Activated gamma-delta T cell treated with anti-CD3 and anti-CD28 coated beads, Interleukin-2, amount 50 U/mL, for 16 hours (primary cell): ENCODE measurements at places on chromosomes 7 and 10.

DNA sequence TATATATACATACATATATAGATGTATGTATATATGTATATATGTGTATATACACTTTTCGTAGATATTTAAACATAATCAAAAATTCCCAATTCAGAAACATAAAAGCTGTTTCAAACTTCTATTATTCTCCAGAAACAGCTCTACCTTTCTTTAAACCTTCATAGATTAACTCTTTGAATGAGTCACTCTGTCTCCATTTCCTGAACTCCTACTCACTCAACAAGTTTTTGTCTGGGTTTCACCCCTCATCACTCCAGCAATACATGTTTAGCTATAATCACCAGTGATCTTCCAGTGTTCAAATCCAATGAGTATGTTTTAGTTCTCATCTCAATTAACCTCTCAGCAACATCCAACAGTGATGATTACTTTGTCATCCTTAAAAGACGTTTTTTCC lies 9.6 kb downstream of the DGKB start:
- DNase-seq: no peak

DNA sequence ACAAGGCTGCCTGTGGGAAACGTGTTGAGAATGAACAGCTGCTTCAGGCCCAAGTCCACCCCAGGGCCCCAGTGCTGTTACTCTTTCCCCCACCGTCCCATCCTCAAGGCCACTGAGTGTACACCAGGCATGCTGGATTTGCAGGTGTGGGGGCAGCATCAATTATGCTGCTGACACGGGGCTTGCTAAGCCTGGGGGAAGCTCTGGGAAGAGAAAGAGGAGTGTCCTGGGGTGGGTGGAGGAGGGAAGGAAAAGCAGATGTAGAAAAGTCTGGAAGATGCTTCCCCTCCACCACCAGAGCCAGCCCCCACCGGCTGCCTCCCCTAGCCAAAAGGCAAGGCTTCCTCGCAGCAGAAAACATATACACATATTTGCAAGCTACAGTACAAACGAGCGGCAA lies 153.9 kb downstream of the CDH23 start:
- no peak for DNase-seq

GRCh38 chr7:131370523-131370968 lies 42.9 kb downstream of the MKLN1 start:
- DNase-seq: peak; percentile 10

- no peak for DNase-seq
Observed at GRCh38 chr7:106775552-106775936, 89.5 kb upstream of the PIK3CG start.
